ENCODE measurements at places on chromosomes 4 and X.

- DNase-seq: no peak
Measured at GRCh38 chr4:116099596-116099995, 985.8 kb downstream of the TRAM1L1 start.

DNA sequence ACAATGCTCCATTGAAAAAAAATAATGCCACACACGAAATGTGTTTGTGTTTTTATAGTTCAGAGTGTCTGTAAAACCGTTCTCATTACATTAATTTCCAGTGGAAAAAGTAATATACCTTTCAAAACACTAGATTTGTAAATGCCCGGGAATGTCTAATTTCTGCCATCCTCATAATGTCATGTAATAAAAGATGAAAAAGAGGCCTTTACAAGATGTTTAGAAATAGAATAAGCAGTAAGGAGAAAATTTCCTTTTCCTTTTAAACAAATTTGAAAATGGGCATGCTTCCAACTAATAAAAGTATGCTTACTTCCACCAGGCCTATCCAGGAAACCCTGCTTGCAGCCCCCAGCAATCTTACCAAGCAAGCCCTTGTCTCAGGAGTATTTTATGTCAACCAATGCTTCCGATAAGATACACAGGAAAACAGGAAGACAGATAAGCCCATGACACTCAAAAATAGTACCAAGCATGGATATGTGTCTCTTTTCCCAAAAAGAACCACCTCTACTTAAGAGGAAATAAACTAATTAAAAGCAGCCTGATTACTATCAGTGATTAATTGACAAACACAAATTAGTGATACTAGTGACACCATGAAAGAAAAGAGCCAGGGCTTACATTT lies 894.7 kb upstream of the INTU start:
- DNase-seq: no peak

DNA sequence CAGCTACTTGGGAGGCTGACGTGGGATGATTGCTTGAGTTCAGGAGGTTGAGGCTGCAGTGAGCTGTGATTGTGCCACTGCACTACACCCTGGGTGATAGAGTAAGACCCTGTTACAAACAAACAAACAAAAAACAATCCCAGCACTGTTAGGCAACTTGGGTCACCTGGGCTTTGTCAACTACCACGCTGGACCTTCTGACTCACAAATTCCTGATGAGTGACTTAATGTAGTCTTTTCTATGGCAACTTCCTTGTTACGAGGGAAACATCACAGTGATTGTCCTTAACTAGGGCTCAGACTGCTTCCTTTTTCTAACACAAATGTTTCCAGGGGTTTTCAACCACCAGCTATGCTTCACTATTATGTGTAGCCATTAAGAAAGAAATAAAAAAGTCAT lies 128.8 kb upstream of the GPC4 start:
- no peak for DNase-seq

DNA sequence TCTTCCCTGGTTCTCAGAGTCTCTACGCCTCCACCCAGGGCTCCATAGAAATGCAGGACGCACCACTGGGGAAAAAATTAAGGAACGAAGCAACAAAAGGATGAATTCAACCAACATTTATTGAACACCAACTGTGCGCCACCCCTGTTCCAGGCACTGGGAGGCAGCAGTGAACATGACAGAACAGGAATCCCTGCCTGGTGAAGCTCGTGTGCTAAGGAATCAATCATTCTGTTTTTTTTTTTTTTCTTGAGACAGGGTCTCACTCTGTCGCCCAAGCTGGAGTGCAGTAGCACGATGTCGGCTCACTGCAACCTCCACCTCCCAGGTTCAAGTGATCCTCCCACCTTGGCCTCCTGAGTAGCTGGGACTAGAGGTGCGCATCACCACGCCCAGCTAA lies 1.9 kb upstream of the FTSJ1 start:
- DNase-seq: no peak

- no peak for DNase-seq
Measured at GRCh38 chr4:142886566-142886965, 40.5 kb upstream of the INPP4B start.

GRCh38 chr4:182884040-182884439 lies 33.1 kb downstream of the DCTD start:
- no peak for DNase-seq

DNA sequence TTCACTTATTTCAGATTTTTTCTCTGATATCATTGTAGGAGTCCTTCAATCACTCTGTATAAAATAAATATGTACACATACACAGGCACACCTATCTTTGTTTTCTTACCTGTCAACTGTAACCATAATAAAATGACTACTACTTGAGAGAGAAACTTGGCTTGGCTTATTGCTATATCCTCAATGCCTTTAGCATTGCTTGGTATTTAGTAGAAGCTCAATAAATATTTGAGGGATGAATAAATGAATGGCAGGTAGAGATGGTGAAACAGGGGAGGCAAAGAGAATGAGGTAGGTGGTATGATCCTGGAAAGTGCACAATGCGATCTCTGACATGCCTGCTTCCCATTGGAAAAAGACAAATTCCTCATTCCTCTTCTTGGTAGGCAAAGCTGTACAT lies 21.8 kb upstream of the CXCL6 start:
- DNase-seq: no peak

- DNase-seq: no peak
Measured at GRCh38 chr4:94403751-94404150, 48.0 kb upstream of the PDLIM5 start.

DNA sequence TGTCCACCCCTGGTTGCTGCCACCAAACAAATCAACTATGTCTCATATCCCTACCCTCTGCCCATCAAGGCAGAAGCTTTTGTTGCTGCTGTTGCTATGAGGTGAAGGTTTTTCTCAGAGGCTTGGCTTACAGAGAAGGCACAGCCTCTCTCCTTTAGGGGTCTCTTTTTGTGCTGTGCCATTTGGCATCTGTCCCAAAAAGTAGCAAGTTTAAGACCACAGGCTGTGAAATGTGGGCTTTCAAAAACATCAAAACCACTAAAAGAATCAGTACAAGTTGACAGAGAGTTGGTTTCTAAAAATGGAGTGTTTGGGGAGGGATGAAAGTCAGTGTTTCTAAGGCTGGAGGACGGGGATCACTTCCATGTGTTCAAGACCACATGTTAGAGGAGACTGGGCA lies 634.9 kb downstream of the BCOR start:
- no peak for DNase-seq

- DNase-seq: no peak
Measured at GRCh38 chr4:153922148-153922547, 133.3 kb upstream of the SFRP2 start.

- DNase-seq: no peak
Measured at GRCh38 chr4:1759170-1759817, 33.8 kb upstream of the FGFR3 start.

GRCh38 chrX:150574559-150575418 lies 6.4 kb downstream of the MTM1 start:
- no peak for DNase-seq

DNA sequence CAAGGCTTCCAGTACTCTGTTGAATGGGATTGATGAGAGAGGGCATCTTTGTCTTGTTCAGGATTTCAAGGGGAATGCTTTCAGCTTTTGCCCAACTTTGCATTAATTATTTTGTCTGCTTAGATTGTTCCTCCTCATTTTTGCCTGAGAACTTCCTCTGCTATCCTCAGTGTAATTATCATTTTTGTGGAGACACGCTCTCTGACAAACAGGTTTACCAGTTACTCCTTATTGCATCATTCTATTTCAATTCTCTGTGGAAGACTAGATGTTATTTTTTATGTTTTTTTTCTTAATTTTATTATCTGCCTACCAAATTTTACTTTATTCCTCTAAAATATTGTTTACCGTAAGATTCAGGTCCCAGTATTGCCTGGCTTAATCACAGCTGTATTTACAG lies 349.2 kb downstream of the ADGRL3 start:
- no peak for DNase-seq

DNA sequence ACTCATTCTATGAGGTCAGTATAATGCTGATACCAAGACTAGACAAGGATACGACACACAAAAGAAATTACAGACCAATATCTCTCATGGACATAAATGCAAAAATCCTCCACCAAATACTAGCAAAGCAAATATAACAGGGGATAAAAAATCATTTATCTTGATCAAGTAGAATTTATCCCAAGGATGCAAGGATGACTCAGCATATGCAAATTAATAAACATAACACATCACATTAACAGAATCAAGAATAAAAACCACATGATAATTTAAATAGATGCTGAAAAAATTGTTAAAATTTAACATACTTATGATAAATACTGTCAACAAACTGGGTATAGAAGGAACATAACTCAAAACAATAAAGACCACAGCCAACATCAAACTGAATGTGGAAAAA lies 69.4 kb upstream of the GABRA2 start:
- DNase-seq: no peak

DNA sequence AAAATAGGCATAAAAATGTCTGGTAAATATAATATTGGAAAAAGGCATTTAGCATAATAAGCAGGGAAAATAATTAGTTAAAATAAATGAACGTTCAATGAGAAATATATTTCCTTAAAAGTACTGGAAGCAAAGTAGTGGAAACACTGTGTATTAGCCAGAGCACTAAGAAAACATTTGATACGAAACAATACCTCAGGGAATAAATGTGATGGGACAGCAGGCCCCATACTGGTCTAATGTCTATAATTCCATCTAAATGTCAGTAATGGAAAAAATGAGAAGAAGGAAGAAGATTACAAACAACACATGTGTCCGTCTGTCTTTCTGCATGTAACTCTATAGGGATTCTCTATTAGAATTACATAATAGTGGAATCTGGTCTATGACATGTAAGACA lies 79.0 kb downstream of the PDE5A start:
- no peak for DNase-seq

DNA sequence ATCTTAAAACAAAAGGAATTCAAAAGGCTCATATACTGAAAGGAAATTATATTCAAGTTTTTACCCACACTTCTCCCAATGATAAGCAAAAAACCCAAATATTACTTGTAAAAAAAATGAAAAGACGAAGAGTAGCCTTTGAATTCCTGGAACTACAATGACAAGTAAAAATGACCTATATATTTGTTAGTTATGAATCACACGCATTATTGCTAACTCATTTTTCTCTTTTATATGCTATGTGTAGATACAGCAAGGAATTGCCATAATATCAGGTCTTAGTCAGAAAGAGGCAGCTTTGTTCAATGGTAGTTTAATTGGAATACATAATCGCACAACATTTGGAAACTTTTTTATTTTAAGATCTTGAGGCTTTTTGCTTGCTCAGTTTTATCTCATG lies 22.7 kb upstream of the ASB5 start:
- no peak for DNase-seq

GRCh38 chrX:120549483-120550452 lies 11.0 kb downstream of the CUL4B start:
- DNase-seq: no peak

GRCh38 chr4:113998531-113998930 lies 19.1 kb upstream of the ARSJ start:
- DNase-seq: no peak

GRCh38 chrX:139126493-139126892 lies 404.0 kb upstream of the F9 start:
- DNase-seq: no peak

GRCh38 chr4:84957514-84958420 lies 8.7 kb downstream of the WDFY3 start:
- DNase-seq: no peak

GRCh38 chr4:47074816-47075215 lies 43.4 kb downstream of the GABRB1 start:
- no peak for DNase-seq

DNA sequence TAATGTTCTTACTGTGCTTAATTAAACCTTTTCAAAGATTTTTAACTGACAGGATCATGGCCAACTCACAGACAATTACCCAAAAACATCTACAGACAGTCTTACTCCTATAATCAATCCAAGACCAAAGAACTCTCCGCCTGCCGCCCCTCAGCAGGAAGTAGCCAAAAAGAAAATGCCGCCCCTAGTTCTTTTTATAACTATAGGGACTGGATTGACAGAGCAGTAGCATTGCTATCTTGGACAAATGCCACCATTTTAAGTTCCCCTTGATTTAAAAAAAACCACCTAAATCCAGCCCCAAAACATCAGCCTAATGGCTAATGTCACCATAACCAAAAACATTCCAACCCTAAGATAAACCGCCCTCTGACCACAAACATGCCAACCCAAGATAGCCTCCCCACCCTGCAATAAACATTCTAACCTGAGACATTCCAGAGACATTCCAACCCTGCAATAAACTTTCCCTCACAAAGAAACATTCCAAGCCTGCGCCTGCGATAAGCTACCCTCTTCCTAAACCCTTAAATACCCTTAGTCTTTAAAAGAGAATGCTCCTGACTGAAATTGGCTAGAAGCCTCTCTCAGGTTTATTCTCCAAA lies 77.0 kb downstream of the COQ2 start:
- no peak for DNase-seq

DNA sequence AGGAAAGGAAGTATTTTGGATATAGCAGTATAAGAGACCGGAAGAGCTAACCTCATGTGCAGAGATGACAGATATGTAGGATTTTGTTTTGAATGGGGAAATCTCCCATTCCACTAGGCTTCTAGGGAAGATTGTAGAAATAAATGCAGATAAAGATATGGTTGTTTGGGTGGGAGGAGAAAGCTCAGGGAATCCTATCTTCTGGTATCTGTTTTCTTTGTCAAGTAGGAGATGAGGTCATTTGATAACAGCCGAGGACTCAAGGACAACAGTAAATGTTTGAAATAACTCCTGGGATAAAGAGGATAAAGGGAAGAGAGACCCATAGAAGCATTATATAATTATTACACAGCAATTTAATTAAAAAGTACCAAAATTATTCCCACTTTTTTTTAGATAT lies 24.7 kb upstream of the ZMAT1 start:
- DNase-seq: no peak

DNA sequence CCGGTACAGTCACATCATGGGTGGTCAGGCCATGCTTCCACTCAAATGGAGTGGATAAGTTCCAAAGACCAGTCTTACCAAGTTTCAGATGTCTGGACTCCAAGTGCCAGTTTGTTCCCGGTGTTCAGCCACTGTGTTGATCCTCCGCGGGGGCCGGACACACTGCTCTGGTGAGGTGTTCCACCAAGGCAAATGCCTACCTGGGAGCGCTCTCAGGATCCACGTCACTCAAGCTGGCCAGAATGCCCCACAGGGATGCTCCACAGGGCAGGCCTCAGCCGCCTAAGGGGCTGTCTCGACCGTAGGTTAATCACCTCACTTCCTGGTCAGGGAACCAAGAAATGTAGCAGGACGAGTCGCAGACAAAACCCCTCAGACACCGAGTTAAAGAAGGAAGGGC lies 258.0 kb upstream of the GRID2 start:
- DNase-seq: no peak

DNA sequence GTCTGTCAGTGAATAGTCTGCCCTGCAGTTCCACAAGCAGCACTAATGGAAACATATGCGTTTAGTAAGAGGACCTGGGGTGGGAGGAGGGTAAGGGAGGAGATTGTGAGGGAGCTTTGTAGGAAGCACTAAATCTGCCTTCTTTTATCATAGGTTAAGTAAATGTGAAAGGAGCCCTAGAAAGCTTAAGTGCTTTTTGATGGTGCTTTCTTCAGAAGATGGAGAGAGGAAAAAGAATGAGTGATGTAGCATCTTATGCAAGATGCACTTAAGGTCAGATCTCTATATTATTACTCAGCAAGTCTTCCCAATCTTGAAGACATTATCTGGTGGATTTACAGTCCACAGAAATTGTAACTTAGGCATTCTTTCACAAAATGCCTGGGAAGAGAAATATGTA lies 322.7 kb downstream of the PDHA2 start:
- DNase-seq: no peak
